ENCODE measurements at places on chromosomes 2 and 18. TPM values are rescaled to one million over a fixed set of nuclear protein-coding genes. Genes with fewer than 3 reads are reported as not detected.

- DNase-seq = no peak
These were observed 38.1 kb upstream of the LBH start for GRCh38 chr2:30193104-30193681.

DNA sequence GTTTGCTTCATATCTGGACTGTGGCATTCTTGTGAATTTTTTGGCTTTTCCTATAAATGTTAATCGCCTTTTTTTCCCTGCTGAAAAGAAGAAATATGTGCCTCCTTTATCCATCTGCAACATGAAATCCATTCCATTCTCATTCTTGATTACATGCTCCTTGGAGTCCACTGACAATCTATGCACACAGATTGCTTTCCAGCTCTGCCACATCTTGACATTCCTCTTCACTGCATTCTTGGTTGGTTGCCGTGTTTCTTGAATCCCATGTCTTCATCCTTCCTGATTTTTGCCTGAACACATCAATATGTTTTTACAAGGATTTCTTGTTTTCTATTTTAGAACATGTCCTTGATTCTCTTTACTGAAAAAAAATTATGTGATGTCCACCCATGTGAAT is 26.7 kb upstream of the BIRC6 start:
- no peak for DNase-seq

GRCh38 chr2:128556089-128556488 is 237.4 kb upstream of the HS6ST1 start:
- DNase-seq = no peak

GRCh38 chr2:66036948-66037347 is 398.0 kb upstream of the MEIS1 start:
- DNase-seq = no peak

DNA sequence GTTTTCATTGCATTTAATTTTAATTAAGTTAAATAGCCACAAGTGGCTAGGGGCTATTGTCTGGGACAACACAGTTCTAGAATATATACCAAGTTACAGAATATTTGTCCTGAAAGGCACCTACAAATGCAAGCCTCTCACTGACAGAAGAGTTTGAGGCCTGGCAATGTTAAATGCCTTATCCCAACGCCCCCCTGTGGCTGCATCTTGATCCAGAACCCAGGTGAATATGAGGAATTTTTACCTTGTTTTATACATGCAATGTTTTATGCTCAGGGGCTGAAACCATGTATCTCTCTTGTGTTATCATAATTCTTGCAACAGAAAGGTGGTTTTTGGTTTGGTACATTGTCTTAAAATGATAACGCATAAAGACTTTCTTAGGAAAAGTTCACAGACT is 71.8 kb upstream of the SEC11C start:
- DNase-seq = no peak

Gene CNTNAP5
- not detected for total RNA-seq

Gene ACTR1B
- total RNA-seq = 80.6 TPM

Gene MROH2A
- total RNA-seq = not detected

Measured in CD8-positive, alpha-beta memory T cell (primary cell).